Anterior cingulate cortex (tissue), 58 donors: ENCODE measurements at places on chromosomes 5 and 9.

- DNase-seq, result no peak
Measured at GRCh38 chr5:122741681-122742080, 33.2 kb upstream of the SNX2 start.

DNA sequence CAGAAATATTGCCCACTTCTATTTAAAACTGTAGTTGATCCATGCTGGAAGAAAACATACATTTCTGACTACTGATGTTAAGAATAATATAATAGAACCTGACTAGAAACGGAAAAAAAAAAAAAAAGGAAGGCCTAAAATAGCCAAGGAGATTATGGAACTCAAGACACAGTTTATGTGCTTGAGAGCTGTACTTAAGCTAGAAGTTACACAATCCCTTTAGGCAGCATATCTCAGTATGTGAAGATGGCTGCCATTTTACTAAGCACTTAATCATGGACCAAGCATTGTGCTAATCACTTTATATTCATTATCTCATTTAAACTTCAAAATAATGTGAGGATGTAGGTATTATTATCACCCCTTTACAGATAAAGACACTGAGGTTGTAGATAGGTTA, 73.0 kb upstream of the NR4A3 start:
- DNase-seq, result no peak

DNA sequence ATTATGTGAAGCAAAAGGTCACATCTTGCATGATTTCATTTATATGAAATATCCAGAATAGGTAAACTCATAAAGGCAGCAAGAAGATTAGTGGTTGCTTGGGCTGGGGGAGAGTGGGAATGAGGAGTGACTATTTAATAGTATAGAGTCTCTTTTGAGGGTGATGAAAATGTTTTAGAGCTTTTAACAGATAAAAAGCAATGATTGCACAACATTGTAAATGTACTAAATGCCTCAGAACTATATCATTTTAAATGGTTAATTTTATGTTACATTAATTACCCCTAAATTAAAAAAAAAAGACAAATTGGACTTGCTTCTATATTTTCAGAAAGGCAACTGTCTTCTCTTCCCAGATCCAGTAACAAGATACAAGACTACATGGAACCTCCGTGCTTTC, 21.9 kb upstream of the TTC39B start:
- DNase-seq, result no peak

- DNase-seq, result no peak
Measured at GRCh38 chr5:95861221-95861863, 38.8 kb upstream of the GLRX start.

GRCh38 chr9:111839987-111840386, 45.2 kb upstream of the SHOC1 start:
- no peak for DNase-seq

- no peak for DNase-seq
Measured at GRCh38 chr9:90526386-90526785, 116.2 kb downstream of the DIRAS2 start.

GRCh38 chr5:79873187-79873586, 117.9 kb downstream of the MTX3 start:
- no peak for DNase-seq

- DNase-seq, result no peak
Measured at GRCh38 chr5:132766020-132766805, 10.8 kb downstream of the SEPTIN8 start.

- no peak for DNase-seq
Measured at GRCh38 chr5:150846654-150847333, 473 bp downstream of the IRGM start.

DNA sequence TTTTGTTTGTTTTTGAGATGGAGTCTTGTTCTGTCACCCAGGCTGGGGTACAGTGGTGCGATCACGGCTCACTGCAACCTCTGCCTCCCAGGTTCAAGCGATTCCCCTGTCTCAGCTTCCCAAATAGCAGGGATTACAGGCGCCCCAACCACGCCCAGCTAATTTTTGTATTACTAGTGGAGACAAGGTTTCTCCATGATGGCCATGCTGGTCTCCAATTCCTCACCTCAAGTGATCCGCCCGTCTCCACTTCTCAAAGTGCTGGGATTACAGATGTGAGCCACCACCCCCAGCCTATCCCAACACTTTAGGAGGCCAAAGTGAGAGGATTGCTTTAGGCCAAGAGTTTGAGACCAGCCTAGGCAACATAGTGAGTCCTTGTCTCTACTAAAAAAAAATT, 19.3 kb downstream of the SPZ1 start:
- DNase-seq, result no peak

DNA sequence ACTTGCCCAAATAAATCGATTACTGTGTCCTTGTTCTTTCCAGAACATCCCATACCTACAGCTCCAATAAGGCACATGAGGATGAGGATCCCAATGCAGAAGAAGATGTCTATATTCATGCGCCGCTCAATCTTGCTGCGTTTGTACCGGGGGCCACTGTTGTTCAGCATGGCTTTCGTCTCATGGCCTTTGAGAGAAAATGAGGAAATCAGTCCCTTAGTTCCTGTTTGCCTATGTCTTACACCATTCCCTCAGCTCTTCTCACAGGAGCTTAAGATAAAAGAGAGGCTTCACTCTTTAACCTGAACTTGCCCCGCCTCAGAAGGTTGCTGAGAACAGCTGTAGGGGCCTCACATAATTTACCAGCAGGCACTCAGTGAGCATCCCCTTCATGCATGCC, 211.6 kb downstream of the ATP10B start:
- DNase-seq, result no peak

GRCh38 chr9:115015018-115015635, 84.7 kb upstream of the TNFSF8 start:
- no peak for DNase-seq

GRCh38 chr9:125613141-125613540, 93.9 kb downstream of the MAPKAP1 start:
- no peak for DNase-seq

- DNase-seq, result no peak
Measured at GRCh38 chr5:139549162-139549894, 11.8 kb upstream of the UBE2D2 start.

- DNase-seq, result no peak
Measured at GRCh38 chr5:22070186-22070728, 782.9 kb downstream of the CDH12 start.

GRCh38 chr9:105658351-105658750, 3.9 kb upstream of the TAL2 start:
- DNase-seq, result no peak
